Right ventricle myocardium superior (tissue), 1 donor: ENCODE measurements at places on chromosomes 6 and 20. TPM values are rescaled to one million over a fixed set of nuclear protein-coding genes. Genes with fewer than 3 reads are reported as not detected.
A peak's percentile ranks its signal among the peaks of the same experiment; 100 is the strongest.

GRCh38 chr20:49028684-49029083 is 17.4 kb upstream of the CSE1L start:
- no peak for DNase-seq

GRCh38 chr20:63836458-63837344 is 5.6 kb upstream of the ZBTB46 start:
- DNase-seq, result no peak

- no peak for DNase-seq
Observed at GRCh38 chr6:42974919-42975505, 4.0 kb downstream of the PEX6 start.

PI3 gene
- not detected for total RNA-seq

NKAPL gene
- total RNA-seq, result 5.1 TPM

DNA sequence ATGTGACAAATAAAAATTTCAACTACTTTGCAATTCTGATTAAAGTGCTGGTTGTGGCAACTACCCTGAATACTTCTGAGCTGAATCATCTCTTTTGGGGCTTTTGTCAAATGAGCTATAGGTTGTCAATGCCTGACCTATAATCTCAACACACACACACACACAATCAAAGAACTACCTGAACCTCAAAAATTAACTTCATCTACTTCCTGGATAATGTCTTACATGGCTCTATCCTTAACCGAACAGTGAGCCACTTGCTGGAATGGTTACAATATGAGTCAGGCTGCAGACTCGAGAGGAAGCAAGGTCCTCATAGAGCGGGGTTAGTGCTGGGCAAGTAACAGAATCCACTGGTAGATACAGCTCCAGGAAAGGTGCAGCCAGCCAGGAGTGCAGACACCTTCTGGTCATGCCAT is 70.6 kb upstream of the DST start:
- no peak for DNase-seq

DNA sequence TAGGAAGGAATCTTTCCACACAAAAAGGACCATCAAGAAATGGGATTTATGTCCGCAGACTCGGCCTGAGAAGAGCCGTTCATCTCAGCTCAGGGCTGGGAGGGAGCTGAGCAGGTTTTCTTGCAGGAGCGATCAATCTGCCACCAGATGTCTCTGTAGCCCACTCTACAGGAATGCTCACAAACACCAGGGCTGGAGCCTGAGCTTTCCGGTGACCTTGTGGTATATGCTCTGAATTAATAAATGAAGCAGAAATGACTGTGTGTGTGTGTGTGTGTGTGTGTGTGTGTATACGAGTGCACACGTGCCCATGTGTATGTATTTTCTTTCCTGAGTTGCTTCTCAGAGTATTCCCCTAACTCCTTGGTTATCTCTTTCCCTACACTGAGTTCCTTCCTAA is 12.0 kb downstream of the CD83 start:
- DNase-seq, result peak; percentile 45

GRCh38 chr6:148217051-148217450 is 125.6 kb upstream of the SASH1 start:
- no peak for DNase-seq

DNA sequence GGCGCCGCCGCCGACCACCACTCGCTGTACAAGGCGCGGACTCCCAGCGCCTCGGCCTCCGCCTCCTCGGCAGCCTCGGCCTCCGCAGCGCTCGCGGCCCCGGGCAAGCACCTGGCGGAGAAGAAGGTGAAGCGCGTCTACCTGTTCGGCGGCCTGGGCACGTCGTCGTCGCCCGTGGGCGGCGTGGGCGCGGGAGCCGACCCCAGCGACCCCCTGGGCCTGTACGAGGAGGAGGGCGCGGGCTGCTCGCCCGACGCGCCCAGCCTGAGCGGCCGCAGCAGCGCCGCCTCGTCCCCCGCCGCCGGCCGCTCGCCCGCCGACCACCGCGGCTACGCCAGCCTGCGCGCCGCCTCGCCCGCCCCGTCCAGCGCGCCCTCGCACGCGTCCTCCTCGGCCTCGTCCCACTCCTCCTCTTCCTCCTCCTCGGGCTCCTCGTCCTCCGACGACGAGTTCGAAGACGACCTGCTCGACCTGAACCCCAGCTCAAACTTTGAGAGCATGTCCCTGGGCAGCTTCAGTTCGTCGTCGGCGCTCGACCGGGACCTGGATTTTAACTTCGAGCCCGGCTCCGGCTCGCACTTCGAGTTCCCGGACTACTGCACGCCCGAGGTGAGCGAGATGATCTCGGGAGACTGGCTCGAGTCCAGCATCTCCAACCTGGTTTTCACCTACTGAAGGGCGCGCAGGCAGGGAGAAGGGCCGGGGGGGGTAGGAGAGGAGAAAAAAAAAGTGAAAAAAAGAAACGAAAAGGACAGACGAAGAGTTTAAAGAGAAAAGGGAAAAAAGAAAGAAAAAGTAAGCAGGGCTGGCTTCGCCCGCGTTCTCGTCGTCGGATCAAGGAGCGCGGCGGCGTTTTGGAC is 2.0 kb downstream of the SOX4 start:
- peak; percentile 54 for DNase-seq

GRCh38 chr20:46552460-46553420 is 2.3 kb upstream of the OCSTAMP start:
- no peak for DNase-seq
